ENCODE measurements at places on chromosomes 13 and 19.

GRCh38 chr19:19420570-19421298 is 15.3 kb downstream of the GATAD2A start:
- DNase-seq: no peak

DNA sequence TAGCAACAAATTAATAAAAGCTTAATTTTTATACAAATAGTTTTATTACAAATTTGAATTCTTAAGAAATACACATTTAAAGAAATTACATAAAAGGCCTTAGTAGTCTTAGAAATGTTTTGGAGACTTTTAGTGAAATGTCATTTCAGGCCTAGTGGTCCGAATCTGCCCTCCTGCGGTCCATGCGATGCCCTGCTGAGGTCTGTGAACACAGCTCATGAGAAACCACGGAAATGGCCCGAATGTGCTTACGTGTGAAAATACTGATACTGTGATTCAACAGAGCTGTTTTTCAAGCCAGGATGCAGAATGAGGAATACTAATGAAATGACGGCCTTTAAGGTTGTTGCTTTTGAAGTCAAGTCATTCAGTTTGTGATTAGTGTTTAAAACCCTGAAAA is 157.9 kb downstream of the COL4A1 start:
- DNase-seq: no peak

- no peak for DNase-seq
Measured at GRCh38 chr19:30555075-30555790, 183.0 kb downstream of the ZNF536 start.

GRCh38 chr19:13016245-13016627 is 21.0 kb downstream of the NFIX start:
- DNase-seq: no peak

DNA sequence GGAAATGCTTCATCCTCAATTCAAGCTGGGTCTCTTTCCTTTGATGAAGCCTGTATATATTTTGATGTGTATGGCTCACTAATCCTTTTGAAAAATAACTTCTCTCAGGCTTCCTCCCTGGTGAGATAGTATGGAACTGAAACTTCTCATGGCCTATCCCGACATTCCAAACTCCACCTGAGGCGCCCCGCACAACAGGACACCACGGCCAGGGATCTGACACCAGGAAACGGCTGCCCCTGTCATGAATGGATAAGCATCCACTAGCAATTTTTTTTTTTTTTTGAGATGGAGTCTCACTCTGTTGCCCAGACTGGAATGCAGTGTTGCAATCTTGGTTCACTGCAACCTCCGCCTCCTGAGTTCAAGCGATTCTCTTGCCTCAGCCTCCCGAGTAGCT is 16.4 kb downstream of the SLC7A1 start:
- DNase-seq: no peak

- no peak for DNase-seq
Measured at GRCh38 chr13:92622905-92623304, 603.7 kb upstream of the GPC6 start.

DNA sequence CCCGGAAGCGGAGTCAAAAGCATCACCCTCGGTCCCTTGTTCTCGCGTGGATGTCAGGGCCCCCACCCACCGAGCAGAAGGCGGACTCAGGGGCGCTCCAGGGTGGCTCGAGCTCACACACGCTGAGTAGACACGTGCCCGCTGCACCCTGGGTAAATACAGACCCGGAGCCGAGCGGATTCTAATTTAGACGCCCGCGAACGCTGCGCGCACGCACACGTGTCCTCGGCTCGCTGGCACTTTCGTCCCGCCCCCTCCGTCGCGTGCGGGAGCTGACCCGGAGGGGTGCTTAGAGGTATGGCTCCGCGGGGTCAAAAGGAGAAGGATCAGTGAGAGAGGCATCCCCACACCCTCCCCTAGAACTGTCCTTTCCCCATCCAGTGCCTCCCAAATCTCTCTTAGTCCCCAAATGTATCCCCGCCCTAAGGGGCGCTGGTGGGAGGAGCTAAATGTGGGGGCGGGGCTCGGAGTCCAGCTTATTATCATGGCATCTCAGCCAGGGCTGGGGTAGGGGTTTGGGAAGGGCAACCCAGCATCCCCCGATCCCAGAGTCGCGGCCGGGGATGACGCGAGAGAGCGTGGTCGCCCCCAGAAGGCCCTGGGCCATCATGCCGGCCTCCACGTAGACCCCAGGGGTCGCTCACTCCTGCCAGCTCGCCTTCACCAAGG is 451 bp upstream of the ICAM5 start:
- DNase-seq: no peak

- DNase-seq: no peak
Measured at GRCh38 chr19:53898636-53899341, 10.3 kb upstream of the CACNG7 start.

DNA sequence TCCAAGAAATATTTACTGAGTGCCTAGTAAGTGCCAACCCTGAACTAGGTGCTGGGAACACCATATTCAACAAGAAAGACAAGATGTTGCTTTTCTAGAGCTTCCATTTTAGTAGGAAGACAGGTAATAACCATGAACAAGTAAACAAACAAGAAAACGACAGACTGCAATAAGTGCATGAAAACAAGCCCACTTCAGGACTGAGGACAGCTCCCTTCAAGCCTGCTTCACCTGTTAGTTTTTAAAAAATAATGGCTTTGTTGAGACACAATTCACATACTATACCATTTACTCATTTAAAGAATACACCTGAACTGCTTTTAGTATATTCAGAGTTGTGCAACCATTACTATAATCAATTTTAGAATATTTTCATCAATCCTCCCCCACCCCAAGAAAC is 30.4 kb downstream of the CYP4F22 start:
- no peak for DNase-seq

DNA sequence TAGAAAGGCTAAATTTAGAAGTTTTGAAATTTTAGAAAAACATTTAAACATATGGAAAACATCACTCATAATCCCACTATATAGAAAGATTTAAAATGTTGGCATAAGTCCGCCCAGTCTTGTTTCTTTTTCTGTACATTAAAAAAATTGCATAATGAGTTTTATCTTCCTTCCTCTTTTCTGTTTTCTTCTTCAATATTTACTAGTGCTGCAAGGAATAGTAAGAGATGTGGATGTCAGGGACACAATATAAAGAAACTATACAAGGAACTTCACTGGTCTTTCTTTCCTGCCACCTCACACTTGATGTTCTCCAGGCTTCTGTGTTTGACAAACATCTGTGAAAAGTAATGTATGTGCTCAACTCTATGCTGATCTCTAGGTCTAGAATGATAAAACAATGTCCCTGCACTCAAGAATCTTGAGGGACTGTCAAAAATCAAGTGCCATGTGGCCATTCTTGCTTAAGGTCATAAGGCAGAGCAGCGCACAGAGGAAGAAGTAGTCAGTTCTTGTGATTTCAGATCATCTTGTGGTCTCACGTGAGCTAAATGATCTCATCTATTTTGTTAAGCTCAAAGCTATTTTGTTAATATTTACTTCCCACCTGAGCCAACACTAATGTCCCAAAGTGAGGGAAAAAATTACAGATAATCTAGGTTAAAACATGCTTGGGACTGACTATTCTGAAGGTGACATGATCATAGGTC is 186.9 kb upstream of the OBI1 start:
- DNase-seq: no peak

- no peak for DNase-seq
Measured at GRCh38 chr13:59898066-59898465, 265.7 kb downstream of the DIAPH3 start.

DNA sequence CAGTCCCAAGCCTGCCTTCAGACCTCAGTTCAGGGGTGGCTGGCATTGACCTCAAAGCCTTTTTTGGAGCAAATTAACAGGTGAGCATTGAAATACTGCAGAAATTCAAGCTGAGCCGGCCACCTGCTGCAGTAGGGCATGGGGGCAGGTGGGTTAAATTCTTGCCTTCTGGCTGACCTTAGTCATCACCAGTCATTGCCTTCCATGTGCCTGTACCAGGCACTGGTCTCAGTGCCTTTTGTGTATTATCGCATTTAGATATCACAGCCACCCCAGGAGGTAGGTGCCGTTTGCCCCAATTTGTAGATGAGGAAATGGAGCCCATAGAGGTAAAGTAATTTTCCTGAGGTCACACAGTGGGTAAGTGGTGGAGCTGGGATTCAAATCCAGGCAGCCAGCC is 7.2 kb downstream of the PPP1R37 start:
- no peak for DNase-seq

Data from kidney glomerular epithelial cell (primary cell).